HFF-Myc (cell line): ENCODE measurements at places on chromosomes 5 and 9.

GRCh38 chr5:129399069-129399468 lies 61.0 kb upstream of the ADAMTS19 start:
- no peak for DNase-seq

DNA sequence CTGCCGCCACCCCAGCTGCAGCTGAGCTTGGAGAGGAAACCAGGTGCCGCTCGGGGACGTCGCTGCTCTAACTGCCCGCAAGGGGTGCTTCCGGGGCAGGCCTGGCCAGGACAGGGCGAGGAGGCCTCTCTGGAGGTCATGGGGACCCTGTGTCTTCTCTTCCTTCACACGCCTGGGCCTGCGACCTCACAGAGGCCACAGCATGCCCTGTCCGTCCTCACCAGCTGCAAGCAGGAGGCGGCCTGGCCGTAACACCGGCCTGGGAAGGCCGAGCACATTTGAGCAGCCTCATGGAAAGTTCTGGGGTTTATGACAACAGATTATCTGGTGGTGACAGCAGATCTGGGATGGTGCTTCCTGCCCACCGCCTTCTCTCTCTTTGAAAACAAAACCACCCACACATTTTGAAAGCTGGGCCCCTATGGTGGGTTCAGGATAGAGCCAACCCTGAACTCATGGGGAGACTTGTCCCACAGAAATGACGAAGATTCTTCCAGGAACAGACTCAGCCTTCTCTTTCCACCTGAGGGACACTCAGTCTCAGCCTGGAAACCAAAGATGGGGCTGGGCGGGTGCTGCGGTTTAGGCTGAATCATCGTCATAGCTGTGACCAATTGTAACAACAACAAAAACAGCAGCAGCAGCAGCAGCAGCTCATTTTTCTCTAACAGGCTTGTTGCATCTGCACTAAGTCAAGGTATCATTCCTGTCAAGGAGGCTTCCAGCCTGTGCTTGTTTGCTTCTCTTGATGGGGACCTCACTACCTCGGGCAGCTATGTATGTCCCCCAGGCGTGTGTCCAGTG lies 99.6 kb upstream of the RAPGEF1 start:
- peak; percentile 25 for DNase-seq

DNA sequence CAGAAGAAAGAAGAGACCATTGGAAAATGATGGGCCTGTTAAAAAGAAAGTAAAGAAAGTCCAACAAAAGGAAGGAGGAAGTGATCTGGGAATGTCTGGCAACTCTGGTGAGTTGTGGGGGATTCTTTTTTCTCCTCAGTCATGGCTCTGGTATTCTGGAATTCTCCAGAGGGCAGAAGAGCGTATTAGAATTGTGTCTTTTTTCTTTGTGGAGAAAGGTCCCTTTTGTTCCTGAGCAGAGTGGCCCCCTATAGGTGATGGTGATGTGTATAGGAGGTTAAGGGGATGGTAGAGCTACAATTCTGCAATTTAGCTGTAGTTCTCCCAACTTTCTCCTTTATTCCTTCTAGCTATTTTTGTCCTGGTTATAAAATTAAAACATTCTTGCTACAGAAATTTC lies 1.6 kb upstream of the DHFR start:
- DNase-seq: no peak

DNA sequence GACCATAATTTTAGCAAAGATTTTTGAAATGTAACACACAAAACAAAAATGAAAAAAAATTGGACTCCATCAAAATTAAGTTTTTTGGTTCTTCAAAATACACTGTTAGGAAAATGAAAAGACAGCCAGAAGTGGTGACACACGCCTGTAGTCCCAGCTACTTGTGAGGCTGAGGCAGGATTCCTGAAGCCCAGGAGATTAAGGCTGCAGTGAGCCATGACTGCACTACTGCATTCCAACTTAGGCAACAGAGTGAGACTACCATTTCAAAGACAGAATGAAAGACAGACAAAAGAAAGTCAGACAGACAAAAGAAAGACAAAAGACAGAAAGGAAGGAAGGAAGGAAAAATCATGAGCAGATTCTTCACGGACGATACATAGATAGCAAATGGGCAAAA lies 7.5 kb downstream of the DIAPH1 start:
- no peak for DNase-seq

DNA sequence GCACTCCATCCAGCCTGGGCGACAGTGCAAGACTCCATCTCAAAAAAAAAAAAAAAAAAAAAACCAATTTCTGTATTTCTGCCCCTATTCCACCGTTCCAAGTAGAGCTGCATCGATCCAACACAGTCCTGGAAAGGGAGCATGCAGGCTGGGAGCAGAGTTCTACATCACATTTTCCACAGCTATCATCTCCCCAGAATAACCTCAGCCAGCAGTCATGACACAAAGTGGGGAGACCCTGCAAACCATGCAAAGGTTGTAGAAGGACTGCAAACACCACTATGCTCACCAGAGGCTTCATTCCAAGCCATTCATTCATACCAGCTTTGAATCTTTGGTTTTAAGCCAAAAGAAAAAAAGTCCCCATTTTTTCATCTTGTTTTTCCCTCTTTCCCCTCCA lies 20.8 kb upstream of the ZNF354A start:
- no peak for DNase-seq

- DNase-seq: no peak
These were observed 1127.5 kb downstream of the TAF11L14 start for GRCh38 chr5:18761801-18762200.

- DNase-seq: no peak
These were observed 26.3 kb upstream of the SEMA6A start for GRCh38 chr5:116600876-116601275.

DNA sequence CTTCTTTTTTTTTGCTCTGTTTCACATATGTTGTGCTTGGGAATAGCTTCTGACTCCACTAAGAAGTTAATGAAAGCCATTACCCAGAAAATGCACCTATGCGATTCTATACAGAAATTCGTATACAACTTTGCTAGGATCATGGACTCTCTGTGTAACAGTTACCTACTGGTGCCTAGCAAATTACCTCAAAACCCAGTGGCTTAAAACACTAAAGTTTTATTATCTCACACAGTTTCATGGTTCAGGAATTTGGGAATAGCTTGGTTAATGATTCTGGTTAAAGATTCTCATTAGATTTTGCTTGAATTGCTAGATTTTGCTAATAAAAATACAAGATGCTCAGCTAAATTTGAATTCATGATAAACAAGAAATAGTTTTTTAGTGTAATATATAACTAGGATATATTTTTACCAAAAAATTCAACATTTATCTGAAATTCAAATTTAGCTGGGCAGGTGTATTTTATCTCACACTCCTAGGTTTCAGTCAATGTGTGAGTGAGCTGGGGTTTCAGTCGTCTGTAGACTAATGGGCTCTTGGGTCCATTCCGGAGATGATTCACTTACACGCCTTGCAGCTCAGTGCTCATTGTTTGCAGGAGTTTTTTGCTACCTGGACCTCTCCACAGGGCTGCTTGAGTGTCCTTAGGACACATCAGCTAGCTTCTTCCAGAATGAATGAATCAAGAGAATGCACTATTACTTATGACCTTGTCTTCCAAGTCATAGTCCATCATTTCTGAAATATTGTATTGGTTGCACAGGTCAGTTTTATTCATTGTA lies 75.1 kb downstream of the MROH2B start:
- no peak for DNase-seq
